Ureter (tissue), 1 donor: ENCODE measurements at places on chromosomes 1 and 21.

- DNase-seq = no peak
These were observed 3.9 kb downstream of the SEMA6C start for GRCh38 chr1:151142411-151143056.

DNA sequence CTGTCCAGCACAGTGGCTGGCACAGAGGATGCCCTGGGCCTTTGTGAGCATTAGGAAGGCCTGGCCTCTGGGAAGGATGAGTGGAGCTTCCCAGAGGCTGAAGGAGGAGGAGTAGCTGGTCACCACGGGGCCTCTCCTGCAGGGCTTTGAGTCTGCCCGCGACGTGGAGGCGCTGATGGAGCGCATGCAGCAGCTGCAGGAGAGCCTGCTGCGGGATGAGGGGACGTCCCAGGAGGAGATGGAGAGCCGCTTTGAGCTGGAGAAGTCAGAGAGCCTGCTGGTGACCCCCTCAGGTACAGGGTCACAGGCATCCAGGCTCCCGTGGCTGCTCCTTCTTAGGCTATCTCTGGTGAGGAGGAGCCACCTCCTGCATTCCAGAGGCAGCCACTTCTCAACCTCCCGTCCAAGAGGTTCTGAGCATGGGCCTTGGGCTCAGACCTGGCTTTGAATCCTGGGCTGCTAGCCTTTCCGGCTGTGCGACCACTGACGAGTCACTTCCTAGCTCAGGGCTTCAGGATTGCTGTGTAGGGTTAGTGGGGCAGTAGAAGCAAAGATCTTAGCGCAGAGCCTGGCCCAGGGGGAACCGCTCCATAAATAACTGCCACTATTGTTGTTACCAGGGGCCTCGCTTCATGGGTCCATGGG, 14.0 kb downstream of the SESN2 start:
- no peak for DNase-seq

- no peak for DNase-seq
These were observed 250.9 kb upstream of the DAB1 start for GRCh38 chr1:57674801-57675200.

DNA sequence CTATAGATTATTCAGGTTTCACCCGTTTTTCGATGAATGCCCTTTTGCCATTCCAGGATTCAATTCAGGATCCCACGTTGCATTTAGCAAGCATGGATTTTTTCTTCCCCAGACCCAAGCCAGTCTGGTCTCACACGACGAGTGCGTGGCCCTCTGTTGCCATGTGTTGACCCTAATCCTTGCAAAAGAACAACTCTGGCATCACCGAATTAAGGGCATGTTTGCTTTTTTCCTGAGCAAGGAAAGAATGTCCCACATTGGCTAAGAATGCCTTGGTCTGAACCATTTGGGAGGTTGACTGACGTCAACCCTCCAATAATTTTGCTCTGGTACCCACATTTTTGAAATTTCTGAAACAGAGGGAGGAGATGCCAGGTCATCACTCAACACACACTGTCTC, 153.0 kb upstream of the WNT4 start:
- peak; percentile 1 for DNase-seq

GRCh38 chr1:103107741-103108375, 464 bp downstream of the COL11A1 start:
- no peak for DNase-seq

DNA sequence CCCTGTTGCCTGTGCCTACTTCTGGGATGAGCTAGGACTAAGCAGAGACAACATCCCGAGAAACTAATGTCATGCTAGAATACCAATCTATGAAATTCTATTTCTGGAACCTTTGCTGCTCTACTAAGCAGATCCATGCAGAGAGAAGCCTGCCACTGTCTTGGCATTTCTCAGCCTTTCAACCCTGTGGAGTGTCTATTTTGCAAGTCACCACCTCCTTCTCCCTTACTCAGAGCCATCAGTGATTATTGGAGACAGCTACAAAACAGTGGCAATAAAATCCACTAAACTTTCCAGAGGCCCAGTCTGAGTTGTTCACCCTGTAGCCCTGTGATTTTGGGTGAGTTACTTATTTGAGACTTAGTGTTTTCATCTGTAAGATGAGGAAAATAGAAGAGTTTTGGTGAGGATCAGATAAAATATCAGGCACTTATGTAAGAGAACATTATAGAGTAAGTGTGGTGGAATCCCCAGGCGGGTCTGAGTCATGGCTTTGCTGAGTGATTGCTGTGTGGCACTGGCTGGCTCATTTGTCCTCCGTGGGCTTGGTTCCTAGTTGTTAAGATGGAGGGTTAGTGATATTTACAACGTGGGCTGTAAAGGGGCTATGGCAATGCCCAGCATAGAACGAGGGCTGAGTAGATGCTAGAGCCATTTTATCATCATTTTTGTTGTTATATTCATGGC, 61.1 kb downstream of the FMN2 start:
- no peak for DNase-seq

DNA sequence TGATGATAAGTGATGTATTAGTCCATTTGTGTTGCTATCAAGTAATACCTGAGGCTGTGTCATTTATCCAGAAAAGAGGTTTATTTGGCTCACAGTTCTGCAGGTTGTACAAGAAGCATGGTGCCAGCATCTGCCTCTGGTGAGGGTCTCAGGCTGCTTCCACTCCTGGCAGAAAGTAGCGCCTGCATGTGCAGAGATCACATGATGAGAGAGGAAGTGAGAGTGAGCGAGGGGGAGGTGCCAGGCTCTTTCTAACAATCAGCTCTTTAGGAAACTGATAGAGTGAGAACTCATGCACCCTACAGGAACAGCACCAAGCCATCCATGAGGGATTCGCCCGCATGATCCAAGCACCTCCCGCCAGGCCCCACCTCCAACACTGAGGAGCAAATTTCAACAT, 2.2 kb upstream of the FHAD1 start:
- DNase-seq = no peak

DNA sequence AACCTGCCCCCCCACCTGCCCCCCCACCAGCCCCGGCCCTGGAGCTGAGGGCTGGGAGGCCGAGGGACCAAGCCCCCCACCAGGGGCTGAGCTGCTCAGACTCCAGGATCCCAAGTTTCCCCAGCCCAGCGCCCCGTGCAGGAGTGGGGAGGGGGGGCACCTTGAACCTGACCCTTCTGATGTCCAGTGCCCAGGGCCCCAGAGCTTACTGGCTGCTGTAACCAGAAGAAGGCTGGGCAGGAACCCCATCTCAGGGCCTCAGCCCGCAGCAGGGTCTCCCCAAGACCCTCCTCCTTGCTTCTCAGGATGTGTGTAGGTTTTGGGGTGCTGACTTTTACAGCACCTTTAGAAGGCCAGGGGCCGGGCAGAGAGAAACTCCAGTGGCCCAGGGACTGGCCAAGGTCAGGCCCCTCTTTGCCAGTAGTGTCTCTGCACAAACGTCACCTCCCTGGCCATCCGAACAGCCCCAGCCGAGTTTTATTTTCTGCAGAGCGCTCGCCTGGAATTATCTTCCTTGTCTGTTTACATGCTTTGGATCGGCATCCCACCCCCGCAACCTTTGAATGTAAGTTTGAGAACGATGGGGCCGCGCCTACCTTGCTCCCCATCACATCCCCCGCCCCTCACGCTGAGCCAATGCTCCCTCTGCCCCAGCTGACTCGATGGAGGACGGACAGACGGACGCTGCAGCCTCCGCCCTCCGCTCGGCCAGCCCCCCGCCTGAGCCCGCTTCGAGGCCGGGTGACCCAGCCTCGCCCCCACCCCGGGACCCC, 70.1 kb upstream of the CASZ1 start:
- no peak for DNase-seq

DNA sequence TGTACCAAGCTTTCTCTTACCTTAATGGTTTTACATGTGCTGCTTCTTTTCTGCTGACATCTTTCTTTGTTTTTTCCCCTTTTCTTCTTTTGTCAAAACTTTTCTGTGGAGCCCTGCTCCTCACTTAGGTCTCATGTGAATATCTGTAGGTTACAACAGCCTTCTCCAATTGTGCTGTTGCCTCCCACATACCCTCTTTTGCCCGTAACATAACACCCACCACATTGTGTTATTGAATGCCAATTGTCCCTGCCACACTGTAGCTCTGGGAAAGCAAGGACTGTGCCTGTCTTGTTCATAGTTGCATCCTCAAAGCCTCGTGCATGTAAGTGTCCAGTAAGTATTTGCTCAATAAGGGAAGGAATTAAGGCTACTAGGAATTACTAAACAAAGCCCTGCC, 46.3 kb upstream of the AKT3 start:
- DNase-seq = no peak
